Right forelimb (tissue), 1 donor: ENCODE measurements at places on chromosomes 3 and 15.

DNA sequence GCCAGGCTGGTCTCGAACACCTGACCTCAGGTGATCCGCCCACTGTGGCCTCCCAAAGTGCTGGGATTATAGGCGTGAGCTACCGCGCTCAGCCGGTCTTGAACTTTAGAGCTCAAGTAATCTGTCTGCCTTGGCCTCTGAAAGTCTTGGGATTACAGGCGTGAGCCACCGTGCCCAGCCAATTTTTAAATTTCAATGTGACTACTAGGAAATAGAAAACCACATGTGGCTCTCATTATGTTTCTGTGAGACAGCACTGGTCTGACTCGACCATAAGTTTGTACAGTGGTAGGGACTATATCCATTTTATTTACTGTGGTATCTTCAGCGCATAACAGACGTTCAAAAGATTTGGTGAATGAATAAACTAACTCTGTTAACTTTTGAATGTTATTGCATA lies 9.1 kb downstream of the ZFAND6 start:
- no peak for DNase-seq

DNA sequence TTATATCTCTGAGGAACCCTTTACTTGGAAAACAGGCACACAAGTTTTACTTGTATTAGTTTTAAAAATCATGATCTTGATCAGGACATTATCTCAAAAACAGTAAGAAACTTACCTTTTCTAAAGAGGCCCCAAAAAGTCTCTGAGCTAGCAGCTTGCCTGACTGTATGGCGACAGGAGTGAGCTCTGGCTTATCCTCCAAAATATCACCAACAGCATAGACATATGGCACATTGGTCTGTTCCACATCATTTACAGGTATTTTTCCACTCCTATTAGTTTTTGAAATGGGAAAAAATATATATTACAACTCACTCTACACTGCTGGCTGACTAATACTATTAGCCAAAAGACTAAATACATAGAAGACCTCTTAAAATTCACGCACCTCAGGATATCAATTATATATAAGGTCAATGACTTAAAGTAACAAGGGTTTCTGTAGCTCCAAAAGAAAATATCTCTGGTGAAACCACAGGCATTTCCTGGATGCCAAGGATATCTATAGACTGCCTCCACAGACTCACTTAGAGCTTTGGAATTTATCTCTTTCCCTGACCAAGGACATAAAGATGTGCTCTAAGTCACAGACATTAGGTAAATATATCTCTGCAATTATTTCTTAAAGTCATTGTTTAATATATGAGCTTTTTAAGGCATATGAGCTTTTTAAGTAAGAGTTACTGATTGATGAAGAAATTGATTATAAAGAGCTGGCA lies 33.1 kb downstream of the TXNRD3 start:
- DNase-seq = no peak

DNA sequence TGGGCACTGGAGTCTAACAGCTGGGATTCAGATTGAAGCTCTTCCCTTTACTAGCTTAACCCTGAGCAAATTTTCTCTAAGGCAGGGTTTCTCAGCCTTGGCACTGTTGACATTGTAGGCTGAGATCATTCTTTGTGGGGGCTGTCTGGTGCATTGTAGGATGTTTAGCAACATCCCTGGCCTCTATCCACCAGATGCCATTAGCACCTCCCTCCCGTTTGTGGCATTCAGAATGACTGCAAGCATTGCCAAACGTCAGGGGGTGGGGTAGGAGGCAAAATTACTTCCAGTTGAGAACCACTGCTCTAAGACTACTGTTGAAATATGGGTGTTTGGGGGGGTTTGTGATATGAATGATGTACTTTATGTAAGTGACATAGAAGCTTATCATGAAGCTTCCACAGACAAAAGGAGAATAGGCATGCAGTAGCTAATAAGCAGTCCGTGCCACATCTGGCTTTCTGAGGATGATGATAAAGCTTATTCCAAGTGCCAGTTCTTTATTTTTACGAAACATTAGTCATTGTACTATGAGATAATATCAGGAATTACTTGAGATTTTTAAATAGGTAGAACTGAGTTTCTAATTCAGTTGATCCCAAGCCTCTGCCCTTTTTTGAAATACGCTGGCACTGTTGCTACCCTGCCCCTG lies 39.3 kb downstream of the NKIRAS1 start:
- no peak for DNase-seq

DNA sequence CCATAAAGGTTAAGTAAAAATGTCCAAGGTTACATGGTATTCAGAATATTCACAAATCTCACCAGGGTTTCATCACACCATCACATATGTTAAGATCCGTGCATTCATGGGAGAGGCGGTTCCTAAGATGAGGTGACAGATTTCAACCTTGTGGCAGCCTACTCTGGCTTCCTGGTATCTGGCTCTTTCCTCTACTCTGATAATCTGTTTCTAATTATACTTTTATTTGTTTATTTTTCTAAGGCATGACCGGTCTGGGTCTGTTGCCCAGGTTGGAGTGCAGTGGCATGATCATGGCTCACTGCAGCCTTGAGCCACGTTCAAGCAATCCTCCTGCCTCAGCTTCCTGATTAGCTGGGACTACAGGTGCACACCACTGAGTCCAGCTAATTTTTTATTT lies 34.4 kb downstream of the RAF1 start:
- DNase-seq = no peak

- no peak for DNase-seq
Measured at GRCh38 chr3:184571750-184572377, 10.3 kb downstream of the EPHB3 start.

- DNase-seq = peak; percentile 85
Measured at GRCh38 chr3:53045518-53046170, at the start of gene SFMBT1. SFMBT1 (minus strand) TSS chr3:53046073; CDS start chr3:52969128, 76,945 bp downstream.

- DNase-seq = no peak
Measured at GRCh38 chr15:93288728-93289294, 199.8 kb upstream of the RGMA start.

DNA sequence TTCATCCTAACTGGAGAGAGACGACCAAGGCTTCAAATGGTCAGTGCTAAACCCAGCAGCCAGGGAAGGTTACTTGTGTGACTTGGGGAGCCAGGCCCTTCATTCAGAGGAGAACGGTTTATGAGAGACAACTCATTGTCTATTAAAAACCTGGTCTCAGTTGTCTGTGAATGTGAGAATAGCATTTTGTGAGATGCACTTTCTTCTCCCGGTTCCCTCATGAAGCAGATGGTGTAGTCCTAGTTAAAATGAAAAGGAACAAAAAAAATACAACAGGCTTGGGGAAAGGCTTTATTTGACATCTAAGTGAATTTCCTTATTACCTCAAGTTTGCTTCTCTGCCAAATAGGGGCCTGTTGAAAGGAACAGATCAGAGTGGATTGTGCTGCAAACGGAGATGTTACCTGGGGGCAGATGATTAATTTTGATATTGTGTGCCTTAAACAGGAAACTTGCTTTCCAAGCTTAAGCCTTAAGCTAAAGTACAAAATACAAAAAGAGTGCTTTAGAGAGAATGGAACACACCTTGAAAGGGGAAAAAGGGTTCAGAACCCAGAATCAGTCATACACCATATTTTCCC lies 202.7 kb upstream of the BHLHE40 start:
- DNase-seq = no peak
